Brain pericyte (primary cell): ENCODE measurements at places on chromosomes 6 and 20.

- no peak for DNase-seq
These were observed 86.6 kb upstream of the QKI start for GRCh38 chr6:163327921-163328320.

- DNase-seq, result no peak
These were observed 117.6 kb upstream of the PHACTR1 start for GRCh38 chr6:12598919-12599318.

DNA sequence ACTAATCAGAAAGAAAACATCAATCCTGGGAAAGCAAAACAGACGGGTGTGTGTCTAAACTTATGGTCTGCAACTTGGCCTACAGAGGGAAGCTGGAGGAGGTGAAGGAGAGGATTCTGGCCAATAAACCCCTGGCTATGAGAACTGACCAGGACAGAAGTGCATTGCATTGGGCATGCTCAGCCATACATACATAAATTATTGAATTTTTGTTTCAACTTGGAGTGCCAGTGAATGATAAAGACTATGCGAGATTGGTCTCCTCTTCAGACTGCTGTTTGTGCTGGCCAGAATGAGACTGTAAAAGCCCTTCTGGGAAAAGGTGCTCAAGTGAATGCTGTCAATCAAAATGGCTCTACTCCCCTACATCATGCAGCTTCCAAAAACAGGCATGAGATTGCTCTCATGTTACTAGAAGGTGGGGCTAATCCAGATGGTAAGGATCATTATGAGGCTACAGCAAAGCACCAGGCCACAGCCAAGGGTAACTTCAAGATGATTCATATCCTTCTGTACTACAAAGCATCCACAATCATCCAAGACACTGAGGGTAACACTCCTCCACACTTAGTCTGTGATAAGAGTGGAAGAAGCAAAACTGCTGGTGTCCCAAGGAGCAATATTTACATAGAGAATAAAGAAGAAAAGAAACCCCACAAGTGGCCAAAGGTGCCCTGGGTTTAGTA is 17.4 kb downstream of the ADNP start:
- DNase-seq, result no peak

DNA sequence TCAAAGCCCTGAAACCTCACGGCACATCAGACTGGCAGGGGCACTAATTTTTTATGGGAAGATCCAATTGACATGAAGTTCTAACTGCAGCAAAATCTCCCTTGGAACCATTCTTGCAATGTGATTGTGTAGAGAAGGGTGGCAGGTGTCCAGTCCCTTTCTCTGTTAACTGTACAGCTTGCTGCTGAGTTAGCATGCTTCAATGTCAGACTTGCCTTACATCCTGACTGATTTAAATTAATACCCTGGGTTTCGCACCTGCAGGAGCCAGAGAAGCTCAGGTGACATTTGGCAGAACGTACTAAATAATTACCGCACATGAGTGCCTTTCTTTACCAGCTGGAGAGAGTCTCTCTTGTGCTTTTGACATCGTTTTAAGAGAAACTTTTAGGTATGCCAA is 123.0 kb downstream of the DOK5 start:
- DNase-seq, result no peak

DNA sequence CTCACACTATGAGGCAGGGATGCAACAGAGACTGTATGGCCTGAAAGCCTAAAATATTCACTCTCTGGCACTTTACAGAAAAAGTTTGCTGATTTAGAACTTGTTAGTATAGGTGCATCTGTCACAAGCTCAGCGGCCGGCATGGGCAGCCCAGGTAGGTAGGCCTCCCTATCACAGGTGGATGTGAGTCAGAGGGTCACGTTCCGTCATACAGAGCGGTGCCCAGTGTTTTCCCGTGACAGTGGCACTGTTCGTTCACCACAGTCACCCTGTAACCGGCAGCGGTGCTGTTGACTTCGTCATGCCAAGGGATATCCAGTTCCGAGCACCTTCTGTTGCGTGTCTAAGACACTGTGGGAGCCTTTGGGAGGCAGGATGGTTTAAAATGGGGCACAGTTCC is 32.9 kb upstream of the PXDC1 start:
- no peak for DNase-seq

DNA sequence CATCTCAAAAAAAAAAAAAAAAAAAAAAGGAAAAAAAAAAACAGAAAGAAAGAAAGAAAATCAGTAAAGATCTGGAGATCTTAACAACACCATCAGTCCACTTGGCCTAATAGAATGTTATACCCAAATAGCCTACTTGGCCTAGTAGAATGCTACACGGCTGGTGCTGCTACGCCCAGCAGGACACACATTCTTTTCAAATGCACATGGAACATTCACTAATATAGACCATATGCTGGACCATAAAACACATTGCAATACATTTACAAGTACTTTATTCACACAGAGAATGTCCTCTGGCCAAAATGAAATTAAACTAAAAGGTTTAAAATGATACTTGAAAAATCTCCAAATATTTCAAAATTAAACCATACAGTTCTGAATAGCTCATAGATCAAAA is 80.0 kb upstream of the TNFAIP3 start:
- DNase-seq, result no peak

DNA sequence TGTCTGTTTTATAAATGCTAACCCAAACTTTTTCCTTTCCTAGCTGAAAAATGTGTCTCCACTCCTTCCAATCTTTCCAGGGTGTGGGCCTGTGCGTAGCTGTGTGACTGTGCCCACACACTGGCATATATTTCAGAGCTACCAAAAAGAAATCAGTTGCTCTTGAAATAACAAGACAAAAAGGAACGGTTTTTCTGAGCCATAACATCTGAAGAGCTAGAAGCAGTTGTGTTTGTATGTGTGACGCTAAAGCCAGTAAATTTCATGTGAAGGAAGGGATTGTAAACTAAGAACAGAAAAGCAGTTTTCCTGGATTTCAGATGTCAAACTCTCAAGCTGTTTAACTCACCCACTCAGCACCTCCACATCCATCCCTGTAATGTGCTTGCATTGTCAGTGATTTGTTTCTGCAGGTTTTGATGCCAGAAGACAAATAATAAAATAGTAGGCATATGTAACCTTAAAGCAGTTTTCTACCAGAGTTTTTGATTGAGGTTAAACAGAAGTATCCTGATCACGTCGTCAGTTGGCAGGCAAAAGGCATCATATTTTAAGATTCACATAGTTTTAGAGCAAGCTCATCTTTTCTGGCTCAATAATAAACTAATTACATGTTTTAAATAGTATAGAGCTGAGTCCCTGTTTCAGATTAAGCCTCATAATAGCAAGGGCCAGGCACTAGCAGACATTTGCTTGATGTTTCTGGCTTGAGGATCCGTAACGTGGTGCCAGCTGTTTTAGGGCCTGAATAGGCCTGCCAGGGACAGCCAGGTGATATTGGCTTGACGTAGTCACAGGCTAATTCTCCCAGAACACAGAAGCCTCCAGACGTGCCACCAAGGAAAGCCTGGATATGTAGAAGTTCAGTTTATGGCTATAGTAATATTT is 90.9 kb downstream of the FOXO3 start:
- no peak for DNase-seq

- DNase-seq, result no peak
These were observed 3.9 kb upstream of the ZNF831 start for GRCh38 chr20:59159493-59160376.

- no peak for DNase-seq
These were observed 9.2 kb upstream of the VSTM2L start for GRCh38 chr20:37893566-37894241.
